ENCODE measurements at places on chromosomes 7 and 10.
A peak's percentile ranks its signal among the peaks of the same experiment; 100 is the strongest.

DNA sequence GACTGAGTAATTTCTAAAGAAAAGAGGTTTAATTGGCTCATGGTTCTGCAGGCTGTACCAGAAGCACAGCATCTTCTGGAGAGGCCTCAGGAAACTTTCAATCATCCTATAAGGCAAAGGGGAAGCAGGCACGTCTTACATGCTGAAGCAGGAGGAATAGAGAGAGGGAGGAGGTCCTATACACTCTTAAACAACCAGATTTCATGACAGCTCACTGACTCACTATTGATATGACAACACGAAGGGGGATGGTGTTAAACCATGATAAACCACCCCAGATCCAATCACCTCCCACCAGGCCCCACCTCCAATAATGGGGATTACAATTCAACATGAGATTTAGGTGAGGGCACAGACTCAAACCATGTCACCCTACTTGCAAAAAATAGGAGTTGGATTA is 201.5 kb downstream of the CDK14 start:
- DNase-seq, result no peak

GRCh38 chr7:87398446-87398845 is 53.0 kb downstream of the CROT start:
- DNase-seq, result peak; percentile 57

DNA sequence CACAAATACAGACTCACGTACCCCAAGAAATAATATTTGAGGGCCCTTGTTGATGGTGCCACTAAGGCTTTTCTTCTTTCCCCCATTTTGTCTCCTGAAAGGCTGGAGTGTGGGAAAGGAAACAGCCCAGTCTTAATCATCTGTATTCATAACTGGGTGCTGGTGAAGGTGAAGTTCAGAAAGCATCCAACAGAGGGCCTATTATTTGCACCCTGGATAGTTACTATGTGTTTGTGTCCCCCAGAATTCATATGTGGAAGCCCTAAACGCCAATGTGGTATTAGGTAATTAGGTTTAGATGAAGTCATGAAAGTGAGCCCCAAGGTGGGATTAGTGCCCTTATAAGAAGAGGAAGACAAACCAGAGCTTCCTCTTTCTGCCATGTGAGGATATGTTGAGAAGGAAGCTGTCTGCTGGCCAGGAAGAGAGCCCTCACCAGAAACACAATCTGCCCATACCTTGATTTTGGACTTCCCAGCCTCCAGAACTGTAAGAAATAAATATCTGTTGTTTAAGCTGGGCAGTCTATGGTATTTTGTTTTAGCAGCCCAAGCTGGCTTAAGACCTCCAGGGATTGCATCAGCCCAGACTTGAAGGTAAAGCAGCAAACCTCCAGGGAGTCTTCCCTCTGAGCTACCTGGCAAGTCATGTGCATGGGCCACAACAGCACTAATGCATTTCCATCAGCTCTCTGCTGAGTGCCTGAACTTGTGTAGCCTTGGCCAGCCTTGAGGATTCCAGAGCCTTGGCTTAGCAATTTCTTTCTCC is 90.0 kb upstream of the ADRB1 start:
- DNase-seq, result no peak

DNA sequence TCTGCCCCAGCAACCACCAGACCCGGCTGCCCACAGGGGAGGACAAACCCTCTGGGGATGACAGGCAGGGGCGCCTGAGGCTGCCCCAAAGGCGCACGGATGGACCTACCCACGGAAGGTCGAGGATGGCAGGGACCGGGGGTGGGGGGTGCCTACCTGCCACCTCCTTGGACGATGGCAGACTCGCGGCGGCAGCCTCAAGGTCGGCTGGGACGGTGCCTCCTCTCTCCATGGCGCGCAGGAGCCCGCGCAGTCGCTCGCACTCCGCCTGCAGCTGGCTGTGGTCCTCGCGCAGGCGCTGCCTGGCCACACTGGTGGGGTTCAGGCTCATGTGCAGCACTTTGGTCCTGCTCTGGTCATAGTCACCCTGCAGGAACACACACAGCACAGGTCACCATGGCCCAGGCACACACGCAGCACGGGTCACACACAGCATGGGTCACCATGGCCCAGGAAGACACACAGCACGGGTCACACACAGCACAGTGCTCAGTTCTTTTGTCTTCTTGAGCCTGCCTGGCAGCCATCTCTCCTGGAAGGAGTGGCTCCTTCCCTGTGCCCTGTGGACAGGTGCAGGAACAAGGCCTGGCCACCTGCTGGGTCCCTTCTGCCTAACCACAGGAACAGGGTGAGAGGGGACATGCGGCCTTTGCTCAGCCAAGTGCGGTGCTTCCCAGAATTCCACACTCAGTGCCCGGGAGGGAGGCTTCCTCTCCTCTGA is 266.6 kb downstream of the ELFN1 start:
- no peak for DNase-seq

DNA sequence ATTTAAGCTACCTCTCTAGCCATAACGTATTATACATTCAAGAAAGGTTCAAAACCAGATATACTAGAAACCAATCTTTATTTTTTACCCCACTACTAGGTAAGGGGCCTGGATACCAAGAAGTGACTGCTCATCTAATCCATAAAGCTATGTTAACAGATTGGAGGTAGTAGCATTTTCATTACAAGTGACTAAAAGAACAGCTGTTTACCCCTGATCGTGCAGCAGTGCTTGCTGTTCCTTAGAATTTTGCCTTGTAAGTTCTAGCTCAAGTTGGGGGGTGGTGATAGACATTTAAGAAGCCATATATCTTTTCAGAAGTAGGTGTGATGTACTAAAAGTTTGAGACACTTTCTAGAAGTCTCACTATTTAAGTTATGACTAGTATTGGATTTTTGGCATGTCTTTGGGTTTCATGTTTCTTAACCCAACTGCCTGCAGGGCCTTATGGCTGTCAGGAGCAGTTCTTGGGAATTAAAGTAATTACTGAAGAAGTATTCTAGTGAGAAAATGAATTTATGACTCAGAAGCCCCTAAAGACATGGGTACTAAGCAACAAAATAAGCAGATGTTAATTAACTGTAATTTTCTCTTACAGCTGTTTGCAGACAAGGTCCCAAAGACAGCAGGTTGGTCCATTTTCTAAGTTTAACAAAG is 2.3 kb downstream of the PPIA start:
- DNase-seq, result peak; percentile 43

- DNase-seq, result no peak
These were observed 30.9 kb upstream of the KLHL7 start for GRCh38 chr7:23074443-23075261.

DNA sequence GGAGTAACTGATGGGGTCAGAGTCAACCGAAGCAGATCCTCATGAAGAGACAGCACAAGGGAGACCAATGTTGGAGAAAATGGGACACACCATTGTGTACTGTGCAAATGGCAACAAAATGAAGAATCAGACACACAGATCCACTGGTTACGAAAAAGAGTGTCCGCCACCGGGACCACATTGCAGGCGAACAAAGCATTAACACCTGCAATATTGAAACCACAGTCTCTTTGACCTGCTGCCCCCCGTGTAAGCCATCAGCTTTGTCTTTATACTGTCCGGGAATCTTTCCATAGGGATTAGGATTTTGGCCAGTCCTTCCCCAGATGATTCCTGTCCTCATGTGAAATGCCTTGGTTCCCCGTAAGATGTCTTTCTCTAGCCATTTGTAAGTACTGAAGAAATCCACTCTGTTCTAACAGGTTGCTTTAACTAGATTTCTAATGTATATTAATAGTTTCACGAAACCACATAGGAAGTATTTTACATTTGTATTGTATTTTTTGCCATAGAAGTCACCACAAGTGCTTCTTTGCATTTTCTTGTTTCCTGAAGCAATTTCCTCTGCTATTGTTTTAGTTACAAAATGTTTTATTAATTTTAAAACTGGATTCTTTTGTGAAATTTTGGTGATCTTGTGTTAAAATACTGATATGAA is 140.8 kb upstream of the NFE2L3 start:
- DNase-seq, result no peak

- peak; percentile 67 for DNase-seq
These were observed 1.4 kb downstream of the CCNJ start for GRCh38 chr10:96044736-96045135.

GRCh38 chr7:620056-620455 is 100.4 kb upstream of the PDGFA start:
- no peak for DNase-seq

GRCh38 chr7:38432671-38433070 is 159.2 kb upstream of the TARP start:
- DNase-seq, result no peak

GRCh38 chr7:39211581-39211980 is 233.9 kb downstream of the POU6F2 start:
- DNase-seq, result no peak

DNA sequence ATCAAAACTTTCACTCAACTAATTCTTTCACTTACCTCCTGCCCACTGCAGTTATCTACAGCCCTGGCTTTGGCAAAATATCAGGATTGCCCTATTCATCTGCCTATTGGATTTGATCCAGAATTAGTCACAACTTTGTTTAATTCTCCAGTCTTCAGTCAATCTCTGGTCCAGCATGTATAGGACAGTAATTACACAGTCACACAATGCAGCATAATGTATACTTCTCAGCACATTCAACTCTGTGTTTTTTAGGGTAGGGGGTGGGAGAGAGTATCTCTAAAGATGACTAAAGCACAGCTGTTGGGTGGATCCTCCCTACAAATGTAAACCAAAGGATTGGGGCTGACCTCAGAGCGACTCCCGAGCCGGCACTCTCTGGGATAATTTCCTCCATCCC is 17.7 kb upstream of the NRP1 start:
- no peak for DNase-seq

- no peak for DNase-seq
These were observed 67.7 kb downstream of the ARHGAP22 start for GRCh38 chr10:48536916-48537890.

GRCh38 chr7:41730668-41731067 is 27.8 kb upstream of the INHBA start:
- DNase-seq, result no peak

DNA sequence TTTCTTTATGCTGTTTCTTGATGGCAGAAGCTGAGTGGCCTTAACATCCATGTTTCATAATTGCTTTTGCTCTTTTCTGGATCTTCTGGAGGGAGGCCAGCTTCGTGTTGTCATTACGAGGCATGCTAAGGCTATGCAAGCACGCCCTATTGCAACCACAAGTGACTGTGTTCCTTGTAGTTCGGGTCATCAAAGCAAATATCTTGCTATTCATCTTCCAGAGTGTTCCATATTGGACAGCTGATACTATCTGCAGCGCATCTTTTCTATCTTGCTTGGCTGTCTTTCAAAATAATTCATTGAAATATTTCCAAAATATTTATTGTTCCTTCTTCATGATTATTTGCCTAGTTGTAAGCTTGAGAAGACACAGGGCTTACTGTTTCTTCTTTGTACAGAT is 5.0 kb downstream of the EPHB6 start:
- peak; percentile 86 for DNase-seq

- no peak for DNase-seq
These were observed 3.4 kb downstream of the GPR85 start for GRCh38 chr7:113083132-113083815.

- no peak for DNase-seq
These were observed 25.9 kb downstream of the TBXAS1 start for GRCh38 chr7:139854803-139855497.

DNA sequence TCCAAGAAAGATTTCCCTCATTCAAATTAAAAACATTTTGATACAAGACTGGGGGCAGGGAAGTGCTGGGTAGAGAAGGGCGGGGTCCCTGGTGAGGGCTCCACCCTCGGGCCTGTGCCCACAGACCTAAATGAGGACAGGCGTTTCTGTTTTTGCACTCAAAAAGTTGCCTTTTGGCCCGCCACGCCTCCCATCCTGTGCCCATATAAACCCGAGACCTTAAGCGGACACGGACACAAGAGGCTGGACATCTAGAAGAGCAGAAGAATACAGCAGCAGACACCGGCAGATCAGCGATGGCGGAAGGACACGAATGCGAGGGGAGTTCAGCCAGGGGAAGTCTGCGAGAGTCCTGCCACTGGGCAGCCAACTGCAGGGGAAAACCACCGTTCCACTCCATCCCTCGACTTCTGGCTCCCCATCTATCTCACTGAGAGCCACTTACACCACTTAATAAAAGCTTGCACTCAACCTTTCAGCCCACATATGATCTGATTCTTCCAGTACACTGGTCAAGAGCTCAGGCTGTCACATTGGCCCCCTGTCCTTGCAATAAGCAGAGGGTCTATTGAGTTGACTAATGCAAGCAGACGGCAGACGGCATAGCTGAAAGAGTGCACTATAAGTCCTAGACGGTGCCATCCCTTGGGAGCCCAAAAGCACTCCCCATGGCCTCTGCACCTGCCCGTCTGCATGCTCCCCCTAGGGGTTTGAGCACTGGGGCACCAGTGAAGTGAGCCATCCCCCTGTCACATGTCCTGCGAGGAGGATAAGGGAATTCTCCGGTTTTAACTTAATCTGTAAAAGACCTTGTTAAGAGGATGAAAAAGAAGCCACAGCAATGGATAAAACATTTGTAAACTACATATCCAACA is 181.8 kb upstream of the PRSS1 start:
- no peak for DNase-seq

- no peak for DNase-seq
These were observed 126.1 kb upstream of the GRB10 start for GRCh38 chr7:50908628-50909290.

DNA sequence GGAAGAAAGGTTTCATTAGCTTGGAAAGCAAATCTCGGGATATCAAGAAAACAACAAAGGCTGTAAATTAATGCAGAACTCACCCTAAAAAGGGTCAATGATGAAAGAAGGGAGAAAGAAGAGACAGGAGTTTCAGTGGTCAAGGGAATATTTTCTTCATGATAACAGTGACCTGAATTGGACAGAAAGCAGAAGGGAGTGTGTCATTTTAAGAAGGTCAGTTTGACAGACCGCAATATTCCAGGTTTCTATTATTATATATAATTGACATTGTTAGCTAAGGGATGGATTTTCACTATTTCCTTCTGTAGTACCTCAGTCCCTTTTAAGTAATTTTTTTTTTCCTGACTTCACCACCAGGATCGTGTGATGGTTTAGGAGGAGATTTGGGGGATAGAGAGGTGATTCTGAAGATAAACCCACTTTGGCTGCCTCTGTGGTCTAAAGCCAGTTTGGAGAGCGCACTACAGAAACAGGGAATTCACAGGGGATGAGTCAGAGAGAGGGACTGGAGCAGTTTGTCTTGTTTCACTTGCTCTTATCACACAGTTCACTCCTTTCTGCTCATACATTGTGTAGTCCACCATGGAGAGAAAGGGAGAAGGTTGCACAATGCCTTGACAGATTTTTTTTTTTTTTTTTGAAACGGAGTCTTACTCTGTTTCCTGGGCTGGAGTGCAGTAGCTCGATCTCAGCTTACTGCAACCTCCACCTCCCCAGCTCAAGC is 417.9 kb downstream of the AUTS2 start:
- peak; percentile 56 for DNase-seq

DNA sequence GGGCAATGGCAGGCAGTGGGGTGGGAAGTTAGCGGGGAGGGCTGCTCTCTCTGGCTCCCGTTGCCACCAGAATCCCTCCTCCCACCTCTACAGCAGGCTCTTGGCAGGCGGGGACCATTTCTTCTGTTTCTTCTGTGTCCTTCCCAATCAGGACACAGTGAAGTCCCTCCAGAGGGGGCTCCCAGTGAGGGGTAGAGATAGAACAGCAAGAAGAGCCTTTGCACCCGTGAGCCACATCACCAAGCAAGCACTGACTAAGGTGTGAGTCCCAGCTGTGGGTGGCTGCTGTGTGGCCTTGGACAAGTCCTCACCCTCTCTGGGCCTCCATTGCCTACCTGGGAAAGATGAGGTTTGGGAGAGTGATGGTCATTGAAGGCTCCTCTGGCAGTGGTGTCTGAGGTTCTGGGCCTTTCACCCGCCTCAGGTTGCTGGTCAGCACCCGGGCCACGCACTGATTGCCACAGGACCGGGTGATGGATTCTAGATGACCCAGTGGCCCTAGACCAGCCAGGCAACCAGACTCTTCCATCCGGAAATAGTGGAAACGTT is 26.0 kb upstream of the PCBD1 start:
- no peak for DNase-seq

All from fibroblast of gingiva (primary cell).